ENCODE measurements at places on chromosomes 1 and 21.

GRCh38 chr1:171357179-171357578 lies 43.2 kb downstream of the FMO4 start:
- no peak for DNase-seq

GRCh38 chr1:31570228-31570627 lies 6.1 kb upstream of the TINAGL1 start:
- DNase-seq, result no peak

- DNase-seq, result no peak
Measured at GRCh38 chr1:24463776-24464735, 38.6 kb upstream of the RCAN3 start.

GRCh38 chr1:87334351-87335174 lies 5.9 kb downstream of the LMO4 start:
- DNase-seq, result no peak

DNA sequence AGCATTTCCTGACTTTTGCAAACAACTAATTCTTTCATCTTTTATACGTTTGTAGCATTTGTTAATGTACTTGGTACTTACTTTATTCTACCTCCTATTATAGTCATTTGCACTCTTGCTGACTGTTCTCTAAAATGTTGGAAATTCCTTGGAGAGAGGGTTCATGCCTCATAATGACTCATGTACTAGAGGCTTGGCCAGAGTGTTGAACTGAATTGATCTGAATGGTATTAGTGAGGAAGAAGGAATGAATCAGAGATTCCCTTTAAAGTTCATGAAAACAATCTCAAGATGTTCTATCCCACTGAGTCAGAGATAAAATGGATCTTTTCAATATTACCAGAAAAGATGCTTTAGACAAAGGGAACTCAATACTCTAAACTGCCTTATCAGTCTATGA lies 383.4 kb downstream of the SEC16B start:
- no peak for DNase-seq

GRCh38 chr21:32282992-32283391 lies 4.1 kb upstream of the MIS18A start:
- no peak for DNase-seq

DNA sequence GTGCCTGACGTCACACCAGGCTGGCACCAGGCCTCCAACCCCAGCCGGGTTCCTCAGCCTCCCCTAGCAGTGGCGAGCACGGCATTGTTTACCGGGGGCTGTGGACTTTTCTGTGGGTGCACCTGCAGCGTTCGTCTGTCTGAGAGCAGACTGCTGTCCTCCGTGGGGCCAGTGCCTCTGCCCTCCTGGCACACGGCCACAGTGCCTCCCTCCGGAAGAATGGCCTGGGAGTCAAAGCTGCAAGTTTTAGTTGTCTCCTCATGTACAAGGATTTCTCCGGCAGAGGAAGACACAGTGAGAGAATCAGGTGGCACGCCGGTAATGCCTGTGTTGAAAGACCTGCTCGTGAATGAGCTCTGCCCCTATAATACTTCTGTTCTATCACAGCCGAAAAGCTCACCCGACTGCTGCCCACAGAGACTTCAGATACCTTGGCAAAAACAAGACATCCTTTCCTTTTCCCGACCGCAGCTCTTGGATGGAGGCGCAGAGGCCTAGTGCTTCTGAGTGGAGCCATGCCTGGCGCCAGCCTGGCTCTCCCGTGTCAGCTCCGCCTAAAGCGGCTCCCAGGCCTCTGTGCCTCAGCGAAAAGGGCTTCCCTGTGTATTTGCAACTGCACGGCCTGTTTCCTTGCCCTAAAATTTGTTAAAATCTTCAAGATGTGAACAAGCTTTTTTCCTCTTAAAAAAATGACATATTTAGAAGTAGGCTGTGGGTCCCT lies 71.4 kb downstream of the AGPAT3 start:
- DNase-seq, result no peak

DNA sequence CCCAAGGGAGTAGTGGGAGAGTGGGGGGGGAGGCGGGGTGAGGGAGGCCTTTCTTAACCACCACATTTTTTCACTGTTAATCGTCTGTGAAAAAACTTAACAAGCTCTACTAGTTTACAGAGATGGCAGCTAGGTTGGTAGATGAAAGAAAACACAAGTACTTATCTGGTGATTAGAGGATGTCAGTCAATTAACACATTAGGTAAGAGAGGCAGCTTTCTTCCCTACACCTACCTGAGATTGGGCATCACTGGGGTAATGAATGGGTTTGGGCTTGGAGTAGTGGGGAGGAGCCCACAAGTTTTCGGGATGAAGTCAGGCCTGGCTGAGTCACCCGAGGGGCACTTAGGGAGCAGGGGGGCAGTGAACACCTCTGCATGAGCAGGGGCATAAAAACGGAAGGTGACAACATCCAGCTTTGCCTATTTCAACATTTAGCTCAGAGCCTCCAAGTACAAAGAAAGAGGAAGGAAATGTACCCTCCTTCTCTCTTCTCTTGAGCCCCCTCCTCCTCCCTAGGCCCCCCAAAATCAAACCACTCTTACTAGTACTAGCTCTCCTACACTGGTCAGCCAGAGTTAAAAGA lies 2.5 kb downstream of the LBR start:
- no peak for DNase-seq
